Activated gamma-delta T cell (primary cell): ENCODE measurements at places on chromosomes 1 and 21.
A peak's percentile ranks its signal among the peaks of the same experiment; 100 is the strongest.

GRCh38 chr1:9874959-9875635 lies 35.0 kb downstream of the CTNNBIP1 start:
- DNase-seq, result no peak

DNA sequence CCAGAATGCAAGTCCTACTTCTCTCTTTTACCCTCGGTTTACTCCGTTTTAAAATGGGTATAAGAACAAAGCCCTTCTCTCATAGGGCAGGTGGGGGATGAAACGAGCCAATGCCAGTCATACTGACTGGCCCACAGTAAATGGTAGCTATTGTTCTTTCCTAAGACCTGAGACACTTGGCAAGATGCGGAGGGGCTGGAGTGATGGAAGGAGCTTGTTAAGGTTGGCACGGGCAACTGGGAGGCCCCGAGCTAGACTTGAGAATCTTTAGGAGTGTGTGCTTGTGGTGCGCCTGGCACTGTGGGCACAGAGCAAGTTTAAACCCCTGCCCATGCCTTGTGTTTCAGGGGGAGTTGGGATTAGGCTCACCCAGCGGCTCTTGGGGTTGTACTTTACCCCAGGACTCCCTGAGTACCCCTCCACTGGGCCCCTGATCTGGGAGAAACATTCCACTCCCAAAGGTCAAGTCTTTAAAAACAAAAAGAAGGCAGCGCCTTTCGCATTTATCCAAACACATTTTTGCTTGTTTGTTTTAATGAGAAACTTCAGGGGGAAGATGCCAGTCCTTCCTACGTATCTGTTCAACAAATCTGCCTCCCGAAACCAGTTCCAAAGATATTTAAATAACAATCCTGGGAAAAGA lies 240.6 kb upstream of the TMEM51 start:
- DNase-seq, result no peak

GRCh38 chr1:160163615-160164014 lies 12.2 kb downstream of the ATP1A4 start:
- no peak for DNase-seq

GRCh38 chr1:207021876-207022596 lies 10.5 kb downstream of the C1orf116 start:
- DNase-seq, result no peak

DNA sequence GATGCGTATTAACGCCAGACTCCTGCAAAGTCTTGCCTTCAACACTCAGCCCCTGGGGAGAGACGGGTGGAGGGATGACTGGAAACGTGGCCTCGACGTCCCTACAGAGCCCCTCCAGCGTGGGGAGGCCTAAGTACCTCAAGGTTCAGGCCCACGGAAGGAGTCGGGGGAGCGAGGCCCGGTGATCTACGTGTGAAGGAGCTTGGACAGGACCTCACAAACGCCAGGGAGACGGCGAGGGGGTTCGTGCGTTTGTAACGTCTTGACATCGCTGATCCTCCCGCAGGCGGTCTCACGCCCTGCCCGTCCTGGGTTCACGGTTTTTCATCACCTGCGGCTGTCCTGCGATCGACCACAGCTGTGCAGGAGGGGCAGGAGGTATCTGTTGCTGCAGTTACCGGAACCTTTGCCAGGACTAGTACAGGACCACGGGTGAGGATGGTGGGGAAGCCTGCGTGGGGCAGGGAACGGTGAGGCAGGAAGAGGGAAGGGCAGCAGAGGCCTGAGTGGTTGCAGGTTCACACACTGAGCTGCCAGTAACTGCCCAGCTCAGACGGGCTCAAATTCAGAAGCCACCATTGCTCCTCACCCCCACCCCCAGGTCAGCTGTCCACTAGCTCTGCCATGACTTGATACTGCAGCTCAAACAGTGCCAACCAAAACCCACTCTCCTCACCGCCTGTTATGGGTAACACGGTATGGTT lies 889 bp upstream of the CCNL2 start:
- no peak for DNase-seq

DNA sequence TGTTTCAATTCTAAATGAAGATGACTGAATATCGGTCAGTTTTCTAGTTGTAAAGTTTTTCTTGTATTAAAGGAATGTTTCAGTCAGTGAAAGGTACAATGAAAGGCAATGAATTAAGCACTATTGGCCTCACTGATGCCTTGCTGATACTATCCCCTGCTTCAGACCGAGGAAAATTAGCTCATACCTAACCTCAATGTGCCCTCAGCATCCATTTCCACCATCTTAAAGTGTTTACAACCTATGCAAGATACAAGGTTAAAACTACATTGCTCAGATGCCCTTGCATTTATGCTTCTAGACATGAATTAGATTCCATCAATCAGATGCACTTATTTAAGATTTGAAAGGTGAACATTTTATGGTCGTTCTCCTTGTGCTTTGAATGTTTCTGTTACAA lies 184.5 kb downstream of the COP1 start:
- DNase-seq, result no peak

DNA sequence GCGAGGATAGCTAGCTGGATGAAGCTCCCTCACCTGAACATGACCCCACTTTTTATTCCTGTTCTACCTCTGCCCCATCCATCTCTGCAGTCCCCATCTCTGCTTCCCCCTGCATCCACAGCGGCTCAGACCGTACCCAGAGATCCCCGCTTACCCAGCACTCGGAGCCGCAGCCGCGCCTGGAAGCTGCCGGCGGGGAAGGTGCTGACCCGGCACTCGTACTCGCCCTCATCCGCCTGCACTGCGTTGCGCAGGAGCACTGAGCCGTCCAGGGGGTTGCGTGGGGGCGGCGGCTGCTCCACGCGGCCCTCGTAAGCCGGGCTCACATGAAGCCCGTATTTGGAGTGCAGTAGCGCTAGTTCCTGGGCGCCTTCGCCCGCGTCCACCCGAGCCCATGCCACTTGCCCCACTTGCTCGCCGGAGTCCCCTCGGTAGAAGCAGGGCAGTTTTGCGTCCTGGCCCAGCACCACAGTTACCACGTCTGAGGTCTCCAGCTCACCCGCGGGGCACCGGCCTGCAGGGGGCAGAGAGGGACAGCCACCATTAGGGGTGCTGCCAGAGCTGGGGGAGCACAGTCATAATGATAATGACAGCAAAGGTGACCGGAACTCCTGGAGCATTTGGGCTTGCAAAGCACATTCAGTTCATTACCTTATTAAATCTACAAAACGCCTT lies 9.8 kb downstream of the NECTIN4 start:
- DNase-seq, result no peak

- DNase-seq, result no peak
Observed at GRCh38 chr1:1763657-1764621, 14.3 kb downstream of the NADK start.

DNA sequence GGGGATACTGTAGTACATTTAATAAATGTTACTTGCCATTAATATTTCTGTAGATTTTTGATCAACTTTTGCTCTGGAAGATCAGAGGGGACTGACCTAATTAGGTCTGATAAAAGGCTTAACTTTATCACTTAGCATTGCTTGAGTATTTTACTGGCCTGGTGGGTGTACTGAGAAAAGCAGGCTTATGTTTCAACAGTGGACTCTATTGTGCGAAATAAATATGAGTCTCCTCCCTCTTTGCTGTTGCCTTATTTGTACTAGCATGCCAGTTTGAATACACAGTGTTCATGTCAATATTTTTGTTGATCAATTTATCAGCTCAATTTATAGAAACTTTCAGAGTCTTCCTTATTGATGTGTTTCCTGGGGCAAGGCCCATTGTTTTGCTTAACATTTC lies 49.1 kb downstream of the EBNA1BP2 start:
- DNase-seq, result no peak

DNA sequence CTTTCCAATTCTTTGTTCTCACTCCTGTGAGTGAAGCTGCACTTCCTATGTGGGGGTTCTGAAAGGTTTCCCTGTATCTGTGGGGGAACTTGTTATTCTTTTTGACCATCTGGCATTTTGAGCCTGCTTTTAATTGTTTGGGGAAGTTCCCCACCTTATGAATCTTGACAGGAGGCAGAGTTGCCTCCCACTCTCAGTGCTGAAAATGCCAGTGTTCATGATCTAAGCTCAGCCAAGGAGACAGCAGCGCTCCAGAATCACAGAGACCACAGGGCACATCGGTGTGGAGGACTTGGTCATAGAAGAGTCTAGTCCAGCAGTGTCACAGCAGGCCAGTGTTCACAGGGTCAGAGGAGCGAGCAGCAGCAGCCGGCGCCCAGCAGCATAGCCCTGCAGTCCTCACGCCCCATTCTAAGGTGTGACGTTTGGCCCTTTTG lies 63.8 kb upstream of the PRDX6 start:
- no peak for DNase-seq

DNA sequence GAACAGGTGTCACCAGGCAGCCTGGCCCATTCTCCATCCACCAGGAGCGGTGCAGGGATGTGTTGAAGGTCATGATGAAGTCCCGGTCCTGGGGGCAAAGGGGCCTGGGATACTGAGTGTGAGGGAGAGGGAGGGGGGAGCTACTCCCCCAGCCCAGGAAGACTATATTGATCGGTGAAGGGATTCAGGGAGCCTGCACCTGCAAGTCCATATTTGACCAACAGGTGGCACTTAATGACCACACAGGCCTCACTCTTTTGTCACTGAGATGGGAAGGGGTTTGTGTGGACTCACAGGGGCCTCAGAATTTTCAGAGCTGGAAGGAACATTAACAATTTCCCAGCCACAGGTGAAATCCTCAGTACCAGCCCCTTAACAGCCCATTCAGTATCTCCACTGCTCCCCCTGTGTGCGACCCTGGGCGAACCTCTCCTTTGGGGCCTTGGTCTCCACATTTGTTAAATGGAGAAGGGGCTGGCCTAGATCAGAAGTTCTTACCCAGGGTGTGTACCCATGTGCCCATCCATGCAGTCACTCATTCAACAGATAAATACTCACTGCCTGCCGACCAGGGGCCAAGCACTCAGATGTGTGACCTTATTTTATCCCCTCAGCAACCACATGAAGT lies 55.6 kb downstream of the NKAIN1 start:
- DNase-seq, result no peak

- DNase-seq, result no peak
Observed at GRCh38 chr1:20308569-20308968, 17.9 kb downstream of the VWA5B1 start.

DNA sequence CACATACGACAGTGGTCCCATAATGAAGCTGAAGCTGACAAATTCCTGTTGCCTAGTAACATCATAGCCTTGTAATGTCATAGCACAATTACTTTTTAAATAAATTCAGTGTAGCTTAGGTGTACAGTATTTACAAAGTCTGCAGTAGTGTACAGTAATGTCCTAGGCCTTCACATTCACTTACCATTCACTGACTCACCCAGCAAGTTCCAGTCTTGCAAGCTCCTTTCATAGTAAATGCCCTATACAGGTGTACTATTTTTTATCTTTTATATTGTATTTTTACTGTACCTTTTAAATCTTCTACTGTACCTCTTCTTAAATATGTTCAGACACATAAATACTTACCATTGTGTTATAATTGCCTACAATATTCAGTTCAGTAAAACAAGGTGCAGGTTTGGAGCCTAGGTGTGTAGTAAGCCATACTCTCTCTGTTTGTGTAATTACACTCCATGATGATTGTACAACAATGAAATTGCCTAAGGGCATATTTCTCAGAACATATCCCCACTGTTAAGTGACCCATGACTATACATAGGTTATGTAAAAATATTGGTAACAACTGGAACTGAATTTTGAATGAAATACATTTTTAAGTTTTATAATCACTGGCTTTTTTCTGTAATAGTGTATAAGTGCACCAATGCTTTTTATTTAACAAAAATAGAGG lies 33.5 kb upstream of the ADAM30 start:
- no peak for DNase-seq

- DNase-seq, result no peak
Observed at GRCh38 chr1:30933874-30934252, 25.3 kb upstream of the SDC3 start.

DNA sequence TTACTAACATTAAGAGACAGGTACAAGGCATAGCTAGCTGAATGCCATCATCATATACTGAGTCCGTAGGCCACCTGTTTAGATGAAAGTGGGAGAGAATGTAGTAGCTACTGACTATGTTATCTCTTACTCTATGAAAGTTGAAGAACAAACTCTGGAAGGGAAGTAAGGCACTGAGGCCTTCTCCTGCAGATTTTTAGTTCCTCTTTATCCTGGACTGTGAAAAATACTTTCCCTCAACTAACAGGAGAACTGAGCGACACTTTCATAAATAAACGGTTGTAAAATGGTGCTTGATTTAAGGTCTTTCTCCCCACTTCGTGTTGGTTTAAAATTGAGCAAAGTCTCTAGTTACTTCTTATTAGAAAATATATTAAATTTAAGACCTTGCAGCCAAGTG lies 101.9 kb downstream of the FNBP1L start:
- no peak for DNase-seq

DNA sequence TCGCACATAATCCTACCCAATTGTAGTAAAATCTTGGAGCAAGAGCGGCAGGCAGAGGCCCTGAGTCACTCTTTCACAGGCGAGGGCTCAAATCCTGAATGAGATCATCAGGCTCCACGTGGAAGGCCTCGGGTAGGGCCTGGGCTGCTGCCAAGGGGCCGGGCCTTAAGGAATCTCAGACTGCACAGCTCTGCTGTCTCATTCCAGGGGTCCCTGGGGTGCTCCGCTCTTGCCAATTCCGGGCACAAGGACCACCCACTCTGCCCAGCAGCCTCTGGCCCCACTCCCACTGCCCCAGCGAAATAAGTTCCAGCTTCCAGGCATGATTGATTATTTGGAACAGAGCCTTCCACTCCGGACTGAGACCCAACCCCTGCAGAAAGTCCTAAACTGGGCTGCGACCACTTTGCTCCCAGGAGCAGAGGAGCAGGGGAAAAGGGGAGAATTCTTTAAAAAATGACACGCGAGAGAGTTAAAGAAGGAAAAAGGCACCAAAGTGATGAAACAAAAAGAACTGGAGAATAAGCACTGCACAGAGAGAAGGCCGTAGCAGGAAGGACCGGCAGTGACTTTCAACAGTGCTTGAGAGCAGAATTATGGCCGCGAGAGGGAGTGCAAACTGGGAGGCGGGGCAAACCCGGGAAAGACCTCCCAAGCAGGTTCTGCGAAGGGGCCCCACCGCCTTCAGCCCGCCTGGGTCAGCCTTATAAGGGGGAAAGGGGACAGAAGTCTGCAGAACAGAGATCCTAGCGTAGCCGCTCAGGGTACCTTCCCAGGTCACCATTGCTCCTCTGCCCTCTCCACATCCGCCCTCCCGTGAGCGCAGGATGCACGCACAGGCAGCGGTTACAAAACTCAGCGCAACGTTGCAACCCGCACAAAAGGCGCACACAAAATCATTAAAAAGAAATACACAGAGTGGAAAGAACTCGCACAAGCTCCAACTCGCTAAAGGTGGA lies 2.0 kb downstream of the ADAMTS1 start:
- DNase-seq, result no peak

GRCh38 chr1:207885129-207886032 lies 25.5 kb downstream of the CD34 start:
- DNase-seq, result no peak

GRCh38 chr1:24392982-24393650 lies 20.5 kb downstream of the STPG1 start:
- no peak for DNase-seq

GRCh38 chr1:7470904-7471638 lies 300.0 kb upstream of the VAMP3 start:
- DNase-seq, result no peak

- DNase-seq, result no peak
Observed at GRCh38 chr1:226893936-226894335, 23.5 kb downstream of the PSEN2 start.

- DNase-seq, result peak; percentile 83
Observed at GRCh38 chr21:42234464-42235241, 15.7 kb downstream of the ABCG1 start.

- peak; percentile 23 for DNase-seq
Observed at GRCh38 chr1:212606395-212607205, 2.0 kb upstream of the ATF3 start.
